Stimulated activated CD4-positive, alpha-beta T cell treated with anti-CD3 and anti-CD28 coated beads, Interleukin-2, amount 100 ng/mL, for 48 hours (primary cell): ENCODE measurements at places on chromosomes 4 and X.
A peak's percentile ranks its signal among the peaks of the same experiment; 100 is the strongest.

GRCh38 chr4:5801696-5802095, 90.7 kb downstream of the EVC start:
- no peak for DNase-seq

DNA sequence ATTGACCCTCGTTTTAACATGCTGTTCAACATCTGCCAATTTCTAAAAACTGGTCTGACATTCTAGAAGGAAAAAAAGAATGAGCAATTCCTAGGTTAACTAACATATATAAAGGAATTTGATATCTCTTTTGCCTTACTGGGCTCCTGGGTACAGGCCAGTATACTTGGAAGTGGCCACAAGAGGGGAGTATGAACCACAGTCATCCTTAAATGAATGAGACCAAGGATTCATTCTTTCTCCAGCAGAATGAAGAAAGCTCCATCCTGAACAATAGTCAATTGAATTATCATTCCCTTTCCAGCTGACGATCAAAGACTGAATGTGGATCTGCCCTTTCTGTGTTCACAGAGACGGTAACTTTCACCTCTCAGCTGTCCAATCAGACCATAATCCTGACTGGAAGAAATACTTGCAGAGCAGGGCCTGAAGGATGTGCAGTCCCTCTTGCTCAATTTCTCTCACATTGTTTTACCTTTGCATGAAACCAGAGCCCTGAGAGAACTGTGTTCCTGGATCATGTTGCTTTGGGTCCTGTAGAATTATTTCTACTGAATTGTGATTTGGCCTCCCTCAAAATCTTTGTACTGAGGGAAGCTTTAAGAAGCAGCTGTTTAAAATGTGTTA, 14.8 kb upstream of the SPARCL1 start:
- no peak for DNase-seq

GRCh38 chrX:39772057-39772832, 325.5 kb downstream of the BCOR start:
- peak; percentile 51 for DNase-seq

DNA sequence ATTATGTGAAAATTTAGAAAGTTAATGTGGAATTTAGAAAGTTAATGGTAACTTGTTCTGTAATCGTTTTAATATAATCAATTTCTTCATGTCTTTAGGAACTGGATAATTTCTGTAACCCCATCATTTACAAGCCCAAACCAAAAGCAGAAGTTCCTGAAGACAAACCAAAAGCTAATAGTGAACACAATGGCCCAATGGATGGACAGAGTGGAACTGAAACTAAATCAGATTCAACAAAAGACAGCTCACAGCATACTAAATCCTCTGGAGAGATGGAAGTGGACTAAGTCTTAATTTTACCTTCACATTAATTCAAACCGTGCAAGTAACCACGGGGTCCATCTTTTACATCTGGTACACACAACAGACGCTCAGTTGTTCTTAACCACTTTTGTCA, 48.1 kb upstream of the PLK4 start:
- no peak for DNase-seq

- DNase-seq: peak; percentile 52
Measured at GRCh38 chr4:113682730-113683537, 78.6 kb downstream of the CAMK2D start.

GRCh38 chr4:15562114-15562513, 92.4 kb downstream of the CC2D2A start:
- no peak for DNase-seq

DNA sequence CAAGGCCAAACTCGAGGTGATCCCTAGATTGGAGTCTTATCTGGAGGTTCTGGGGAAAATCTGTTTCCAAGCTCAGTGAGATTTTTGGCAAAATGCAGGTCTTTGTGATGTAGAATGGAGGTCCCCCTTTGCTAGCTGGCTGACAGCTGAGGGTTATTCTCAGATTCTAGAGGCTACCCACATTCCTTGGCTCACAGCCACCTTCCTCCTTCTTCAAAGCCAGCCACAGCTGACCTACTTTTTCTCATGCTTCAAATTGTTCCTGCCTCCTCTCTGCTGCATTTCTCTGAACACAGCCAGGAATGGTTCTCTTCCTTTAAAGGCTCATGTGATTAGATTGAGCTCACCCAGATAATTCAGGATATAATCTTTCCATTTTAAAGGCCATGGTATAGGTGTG, 86.9 kb downstream of the VCX3A start:
- DNase-seq: no peak

GRCh38 chr4:140234697-140235060, 80.7 kb upstream of the MAML3 start:
- no peak for DNase-seq

- DNase-seq: no peak
Measured at GRCh38 chr4:153555730-153556434, 89.7 kb downstream of the TMEM131L start.

DNA sequence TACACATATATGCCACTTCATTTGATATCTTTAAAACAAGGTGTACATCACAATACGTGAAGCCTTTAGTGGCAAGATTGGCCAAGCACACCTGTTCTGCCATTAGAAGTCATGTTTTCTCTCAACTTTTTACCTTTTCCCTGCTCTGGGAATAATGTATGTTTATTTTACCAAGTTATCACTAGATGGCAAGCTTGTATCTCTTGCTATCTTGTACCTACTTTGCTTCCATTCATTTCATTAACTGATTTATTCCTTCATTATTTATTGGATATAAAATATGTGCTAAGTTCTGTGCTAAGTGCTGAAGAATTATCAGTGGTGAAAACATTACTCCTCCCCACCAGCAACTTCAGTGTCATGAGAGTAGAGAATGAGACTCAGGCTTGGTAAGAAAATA, 245.5 kb downstream of the ANK2 start:
- no peak for DNase-seq

GRCh38 chrX:134683351-134684005, 25.2 kb upstream of the PLAC1 start:
- no peak for DNase-seq
